Dermis microvascular lymphatic vessel endothelial cell (primary cell): ENCODE measurements at places on chromosomes 3 and 15. TPM values are rescaled to one million over a fixed set of nuclear protein-coding genes. Genes with fewer than 3 reads are reported as not detected.

DNA sequence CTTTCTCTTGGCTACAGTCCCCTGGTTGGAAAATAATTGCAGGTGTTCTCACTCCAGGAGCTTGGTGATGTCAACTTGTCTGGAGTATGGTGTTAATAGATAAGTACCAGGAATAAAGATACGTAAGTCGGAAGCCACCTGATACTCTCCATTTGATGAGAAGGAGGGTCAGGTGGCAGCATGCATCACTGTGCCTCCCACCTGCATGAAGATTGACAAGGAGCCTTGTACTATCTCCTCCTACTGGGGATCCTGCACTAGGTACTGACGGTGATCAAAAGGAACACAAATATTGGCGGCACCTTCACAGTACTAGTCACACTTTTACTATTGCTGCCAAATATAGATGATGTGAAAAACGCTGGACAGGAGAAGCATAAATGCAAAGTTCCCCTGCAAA lies 32.6 kb upstream of the GABRB3 start:
- no peak for DNase-seq

GJD2 gene
- not detected in 2 replicates for total RNA-seq

FOXL2 gene
- under 0.01 TPM in 1 of 2 replicates, not detected in the other for total RNA-seq

DPPA4 gene
- total RNA-seq, result not detected in 2 replicates

PRTG gene
- 1.0 and 1.2 TPM in 2 replicates for total RNA-seq

GRCh38 chr3:100073714-100074307 lies 40.5 kb downstream of the FILIP1L start:
- peak; percentile 38 for DNase-seq

- DNase-seq, result no peak
These were observed 54.7 kb downstream of the FAM174B start for GRCh38 chr15:92600856-92601255.
